ENCODE measurements at places on chromosomes 13 and 19.

DNA sequence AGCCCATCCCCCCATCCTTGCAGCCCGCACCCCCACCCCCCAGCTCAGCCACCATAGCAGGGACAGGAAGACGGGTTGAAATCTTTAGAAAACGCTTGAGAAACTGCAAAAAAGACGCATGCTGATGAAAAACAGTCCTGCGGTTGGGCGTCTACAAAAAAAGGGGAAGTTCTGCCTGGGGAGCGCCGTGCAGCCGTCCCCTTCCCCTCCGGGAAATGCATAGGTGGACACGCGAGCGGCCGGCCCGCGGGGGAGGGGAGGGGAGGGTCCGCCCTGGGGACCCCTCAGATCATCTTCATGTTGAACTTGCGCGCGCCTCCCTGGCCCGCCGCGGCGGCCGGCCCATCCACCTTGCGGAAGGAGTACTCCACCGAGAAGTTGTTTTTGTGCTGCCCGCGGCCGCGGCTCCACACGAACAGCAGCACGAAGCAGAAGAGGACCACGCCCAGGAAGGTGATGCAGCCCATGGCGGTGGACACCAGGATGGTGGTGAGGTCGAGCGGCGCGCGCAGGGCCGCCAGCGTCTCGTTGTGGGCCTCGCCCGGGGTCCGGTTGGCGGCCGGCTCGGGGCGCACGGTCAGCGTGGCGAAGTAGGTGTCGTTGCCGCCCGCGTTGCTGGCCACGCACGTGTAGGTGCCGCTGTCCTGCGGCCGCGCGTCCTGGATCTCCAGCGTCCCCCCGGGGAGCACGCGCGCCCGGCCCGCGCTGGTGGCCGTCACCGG, 7.9 kb upstream of the PEAK3 start:
- no peak for DNase-seq

- DNase-seq: no peak
Measured at GRCh38 chr19:48873476-48874302, 1.5 kb downstream of the PPP1R15A start.

- DNase-seq: no peak
Measured at GRCh38 chr19:43682824-43683661, 13.1 kb upstream of the PLAUR start.

- no peak for DNase-seq
Measured at GRCh38 chr13:100673713-100674571, 653 bp downstream of the TMTC4 start.

DNA sequence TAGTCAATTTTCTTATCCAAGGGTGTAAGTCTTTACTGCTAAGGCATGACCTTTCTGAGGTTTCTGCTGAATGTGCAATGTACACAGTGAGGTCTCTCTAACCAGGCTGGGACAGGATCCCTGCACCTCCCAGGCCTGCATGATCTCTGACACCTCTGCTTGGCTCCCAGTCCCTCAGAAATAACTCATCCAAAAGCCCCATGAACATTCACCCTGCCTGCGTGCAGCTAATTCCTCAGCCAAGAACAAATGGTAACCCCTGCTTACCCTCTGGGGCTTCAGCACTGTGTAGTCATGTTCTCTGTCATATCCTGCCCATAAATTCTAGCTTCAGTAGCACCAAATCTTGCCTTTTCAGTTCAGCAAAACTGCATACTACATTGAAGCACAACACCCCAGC, 1146.3 kb upstream of the MIR17HG start:
- DNase-seq: no peak

DNA sequence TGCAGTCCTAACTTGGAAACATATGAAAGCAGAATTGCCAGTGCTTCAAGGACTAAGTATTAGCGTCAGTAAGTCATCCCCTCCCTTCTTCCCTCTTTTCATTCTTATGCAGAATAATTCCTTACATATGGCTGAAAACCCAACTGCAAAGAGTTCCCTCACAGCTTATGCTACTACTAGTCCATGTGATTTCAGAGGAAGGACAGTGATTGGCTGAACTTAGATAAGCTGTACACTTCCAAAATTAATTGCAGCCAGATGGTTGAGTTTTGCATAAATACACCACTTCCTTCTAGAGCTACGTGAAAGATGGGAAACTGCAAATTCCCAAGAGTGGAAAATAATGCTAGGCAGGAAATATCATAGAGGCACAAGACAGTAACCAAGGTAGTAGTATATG, 730.4 kb downstream of the OLFM4 start:
- no peak for DNase-seq

DNA sequence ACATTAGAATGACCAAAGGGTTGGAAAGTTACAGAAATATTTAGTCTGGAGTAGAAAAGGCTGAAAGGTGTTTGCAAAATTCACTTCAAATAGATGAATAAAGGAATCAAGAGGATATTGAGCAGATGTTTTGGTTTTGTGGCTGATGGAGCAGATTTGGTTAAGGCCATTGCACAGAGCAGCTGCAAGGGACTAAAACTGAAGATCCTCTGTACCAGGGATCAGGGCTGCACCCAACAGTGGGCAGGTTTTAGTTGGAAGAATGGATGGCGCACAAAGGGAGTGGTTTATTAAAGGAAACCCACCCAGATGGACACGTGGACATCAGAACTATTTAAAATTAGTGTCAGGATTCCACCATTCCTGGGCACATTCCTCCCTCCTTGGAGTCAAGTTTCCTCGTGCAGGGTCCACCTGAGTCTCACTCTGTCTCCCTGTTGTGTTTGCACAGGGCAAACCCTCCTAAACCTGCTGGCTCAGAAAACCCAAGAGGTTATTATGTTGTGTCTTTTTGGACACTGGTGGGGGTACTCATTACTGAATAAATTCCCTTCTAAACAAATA, 9.2 kb upstream of the UBAC2 start:
- DNase-seq: no peak
